ENCODE measurements at places on chromosomes 3 and 15.

DNA sequence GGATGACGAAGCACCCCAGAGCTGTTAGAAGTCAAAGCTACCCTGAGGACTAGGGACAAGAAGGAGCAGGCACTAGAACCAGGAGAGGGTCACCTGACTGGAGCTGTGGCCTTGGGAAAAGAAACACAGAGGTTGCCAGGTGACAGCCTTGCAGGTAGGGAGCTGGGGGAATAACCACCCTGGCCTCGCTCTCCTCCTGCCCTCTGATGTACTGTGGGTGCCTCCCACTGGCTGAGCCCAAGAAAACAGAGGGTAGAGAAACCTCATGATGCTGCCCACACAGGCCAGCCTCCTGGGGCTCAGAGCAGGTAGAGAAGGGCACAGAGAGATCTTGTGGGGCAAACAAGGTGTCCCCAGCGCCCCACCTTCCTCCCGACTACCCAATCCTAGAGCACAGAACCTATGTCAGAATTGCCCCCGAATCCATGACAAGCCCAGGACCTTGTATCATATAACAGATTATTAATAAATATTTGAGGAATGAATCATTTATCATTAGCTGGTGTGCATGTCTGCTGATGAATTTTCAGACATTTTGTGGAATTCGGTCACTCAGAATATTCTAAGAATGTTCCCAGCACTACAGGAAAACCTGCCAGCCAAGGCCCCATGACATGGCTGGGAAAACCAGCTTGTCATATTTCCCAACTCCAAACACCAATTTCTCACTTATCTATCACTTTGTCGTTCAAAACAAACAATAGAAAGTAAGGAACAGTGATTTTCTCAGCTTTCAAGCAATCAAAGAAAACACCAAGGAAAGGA lies 59.8 kb upstream of the MEX3B start:
- no peak for DNase-seq

- no peak for DNase-seq
These were observed 36.5 kb downstream of the ATP13A3 start for GRCh38 chr3:194450341-194450740.

DNA sequence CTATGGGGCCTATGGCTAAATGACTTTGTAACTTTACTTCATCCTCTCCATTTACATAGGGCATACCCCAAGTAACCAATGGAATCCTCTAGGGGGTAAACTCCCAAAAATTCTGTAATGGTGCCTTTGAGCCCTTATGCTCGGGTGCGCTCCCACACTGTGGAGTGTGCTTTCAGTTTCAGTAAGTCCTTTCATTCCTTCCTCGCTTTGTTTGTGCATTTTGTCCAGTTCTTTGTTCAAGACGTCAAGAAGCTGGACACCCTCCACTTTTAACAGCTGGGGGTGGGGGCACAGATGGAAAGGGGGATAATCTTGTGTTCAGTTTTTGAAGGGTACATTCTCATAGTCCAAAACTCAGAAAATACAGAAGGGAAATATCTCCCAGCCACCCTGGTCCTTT lies 84.4 kb upstream of the C2CD4B start:
- no peak for DNase-seq

DNA sequence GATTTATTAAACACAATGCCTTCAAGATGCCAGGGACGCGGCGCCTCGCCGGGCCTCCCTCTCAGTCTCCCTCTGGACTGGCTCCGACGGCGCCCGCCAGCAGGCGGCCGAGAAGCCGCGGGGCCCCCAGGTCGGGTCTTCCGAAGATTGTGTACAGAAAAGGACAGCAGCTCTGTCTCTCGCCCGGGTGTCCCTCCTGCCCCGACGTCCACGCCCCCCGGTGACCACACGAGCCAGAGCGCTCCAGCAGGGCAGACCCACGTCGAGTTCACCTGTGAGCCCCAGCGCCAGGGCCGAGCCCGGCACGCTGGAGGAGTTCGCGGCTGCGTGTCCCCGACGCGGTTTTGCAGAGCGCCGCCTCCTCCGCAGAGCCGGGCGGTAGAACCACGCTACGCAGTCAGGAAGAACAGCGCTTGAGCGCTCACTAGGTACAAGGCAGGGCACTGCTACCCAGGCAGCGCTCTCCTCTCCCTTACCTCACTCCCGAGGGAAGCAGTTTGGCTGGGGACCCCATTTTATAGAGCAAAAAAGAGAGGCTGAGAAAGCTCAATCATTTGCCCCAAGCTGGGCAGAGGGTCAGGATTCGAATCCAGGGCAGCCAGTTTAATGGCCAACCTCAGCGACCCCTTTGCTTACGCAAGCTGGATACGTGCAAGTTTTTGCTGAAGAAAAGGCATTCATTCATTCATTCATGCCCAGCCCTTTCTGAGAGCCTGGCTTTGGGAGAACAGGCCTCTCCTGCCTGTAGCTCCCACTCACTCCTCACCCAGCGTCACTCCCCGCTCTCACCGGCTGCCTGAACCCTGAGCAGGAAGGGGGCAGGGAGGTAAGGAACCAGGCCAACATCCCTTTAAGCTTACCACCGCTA lies 3.0 kb upstream of the TLE3 start:
- DNase-seq: peak; percentile 43

- DNase-seq: no peak
These were observed 151.4 kb downstream of the CHDH start for GRCh38 chr3:53694666-53695323.

DNA sequence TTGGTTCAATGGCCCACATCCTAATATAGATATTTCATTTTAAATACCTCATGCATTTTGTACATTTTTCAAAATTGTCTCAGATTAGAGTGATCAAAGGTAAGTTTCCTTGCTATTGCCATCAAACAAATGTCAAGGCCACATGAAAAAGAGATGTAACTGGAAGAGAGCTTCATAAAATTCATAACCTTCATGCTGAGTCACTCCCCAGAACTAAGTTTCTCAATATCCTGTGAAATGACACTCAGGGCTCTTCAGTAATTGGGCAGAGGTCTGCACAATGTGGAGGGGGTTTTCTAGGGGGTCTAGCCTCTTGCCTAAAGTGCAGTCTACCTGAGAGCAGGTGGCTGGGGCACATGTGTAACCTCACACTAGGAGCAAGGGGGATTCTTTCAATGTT lies 152.2 kb upstream of the SLC2A2 start:
- no peak for DNase-seq

GRCh38 chr3:70766301-70766700 lies 453.9 kb upstream of the MDFIC2 start:
- DNase-seq: no peak

DNA sequence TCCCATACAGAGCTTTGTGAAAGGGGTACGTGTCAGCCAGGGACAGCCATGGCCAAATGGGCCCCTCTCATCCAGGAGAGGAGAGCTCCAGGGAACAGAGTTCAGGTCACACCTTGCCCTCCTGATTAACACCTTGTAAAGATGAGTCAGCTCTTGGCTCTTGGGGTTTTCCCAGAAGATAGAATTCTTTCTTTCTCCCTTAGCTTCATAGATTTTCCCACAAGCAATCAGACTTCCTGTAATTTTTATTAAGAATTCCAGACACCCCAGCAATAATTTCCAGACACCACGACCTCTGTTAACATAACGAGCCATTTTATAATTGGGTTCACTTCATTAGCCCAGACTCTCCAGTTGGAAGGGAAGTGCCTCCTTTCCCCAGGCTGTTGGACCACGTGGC lies 86.4 kb downstream of the LRTM1 start:
- DNase-seq: no peak

- DNase-seq: no peak
These were observed 22.2 kb downstream of the EPHB3 start for GRCh38 chr3:184583578-184584451.

- no peak for DNase-seq
These were observed 41.5 kb upstream of the CFAP161 start for GRCh38 chr15:81092559-81092902.

DNA sequence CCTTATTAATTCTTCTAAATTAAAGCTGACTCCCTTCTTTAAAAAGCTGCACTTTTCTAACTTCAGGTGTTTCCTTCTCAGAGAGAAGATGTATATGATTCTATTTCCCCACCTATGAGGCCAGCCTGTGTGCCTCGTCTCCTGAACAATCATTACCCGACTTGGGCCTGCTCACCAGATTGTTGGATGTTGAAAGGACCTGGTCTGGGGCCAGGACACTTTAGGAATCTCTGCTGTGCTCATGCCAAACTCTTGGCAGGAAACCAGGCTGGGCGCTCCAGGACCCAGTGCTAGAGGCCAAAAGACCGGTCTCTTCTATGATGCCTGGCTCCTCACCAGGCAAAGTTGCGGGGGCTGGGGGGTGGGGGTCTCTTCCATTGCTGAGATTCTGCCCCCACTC lies 16.9 kb upstream of the LRRC31 start:
- no peak for DNase-seq

GRCh38 chr3:161508852-161509477 lies 12.4 kb downstream of the OTOL1 start:
- DNase-seq: no peak

- no peak for DNase-seq
These were observed 1.1 kb downstream of the EAF1 start for GRCh38 chr3:15428539-15428938.

GRCh38 chr3:111331912-111332311 lies 210.1 kb upstream of the CD96 start:
- no peak for DNase-seq

DNA sequence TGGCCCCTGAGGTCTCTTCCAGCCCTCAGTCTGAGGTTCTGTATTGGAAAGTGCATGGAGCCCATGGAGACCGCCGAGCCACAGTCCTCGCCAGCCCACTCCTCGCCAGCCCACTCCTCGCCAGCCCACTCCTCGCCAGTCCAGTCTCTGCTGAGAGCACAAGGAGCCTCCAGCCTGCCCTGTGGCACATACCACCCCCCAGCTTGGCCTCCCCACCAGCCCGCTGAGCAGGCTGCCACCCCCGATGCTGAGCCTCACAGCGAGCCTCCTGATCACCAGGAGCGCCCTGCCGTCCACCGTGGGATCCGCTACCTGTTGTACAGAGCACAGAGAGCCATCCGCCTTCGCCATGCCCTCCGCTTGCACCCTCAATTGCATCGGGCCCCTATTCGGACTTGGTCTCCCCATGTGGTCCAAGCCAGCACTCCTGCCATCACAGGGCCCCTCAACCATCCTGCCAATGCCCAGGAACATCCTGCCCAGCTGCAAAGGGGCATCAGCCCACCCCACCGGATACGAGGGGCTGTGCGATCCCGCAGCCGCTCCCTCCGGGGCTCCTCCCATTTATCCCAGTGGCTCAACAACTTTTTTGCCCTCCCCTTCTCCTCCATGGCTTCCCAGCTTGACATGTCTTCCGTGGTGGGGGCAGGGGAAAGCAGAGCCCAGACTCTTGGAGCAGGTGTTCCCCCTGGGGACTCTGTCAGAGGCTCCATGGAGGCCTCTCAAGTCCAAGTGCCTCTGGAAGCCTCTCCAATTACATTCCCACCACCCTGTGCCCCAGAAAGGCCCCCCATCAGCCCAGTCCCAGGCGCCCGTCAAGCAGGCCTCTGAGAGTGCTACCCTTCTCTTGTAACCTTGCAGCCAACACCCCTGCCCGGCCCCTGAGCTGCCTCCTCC lies 40.9 kb downstream of the PML start:
- no peak for DNase-seq

- no peak for DNase-seq
These were observed 104.9 kb upstream of the FLNB start for GRCh38 chr3:57903124-57903890.

GRCh38 chr3:78112291-78113010 lies 1072.6 kb downstream of the ROBO2 start:
- no peak for DNase-seq

GRCh38 chr3:141421639-141422319 lies 53.5 kb downstream of the ZBTB38 start:
- DNase-seq: no peak

- DNase-seq: peak; percentile 79
These were observed 2.9 kb downstream of the GNAT1 start for GRCh38 chr3:50194128-50194902.

DNA sequence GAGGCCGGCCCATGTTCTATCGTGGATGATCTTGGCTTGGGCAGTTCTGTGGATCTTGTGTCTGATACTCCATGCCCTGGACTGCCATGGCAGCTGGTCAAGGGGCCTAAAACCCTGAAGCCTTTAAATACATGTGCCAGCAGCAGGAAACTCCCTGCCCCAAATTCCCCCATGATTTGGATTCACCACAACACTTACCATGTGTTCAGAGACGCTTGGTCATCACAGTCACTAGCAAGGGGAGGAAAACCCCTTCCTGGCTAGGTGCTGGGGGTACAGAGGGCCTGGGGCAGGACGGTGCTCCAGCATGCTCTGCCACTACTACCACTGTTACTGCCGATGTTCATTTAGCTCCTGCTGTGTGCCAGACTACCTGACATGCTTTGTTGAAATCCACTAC lies 94.4 kb downstream of the DNAJB8 start:
- DNase-seq: no peak

GRCh38 chr15:77180757-77181156 lies 109.8 kb upstream of the TSPAN3 start:
- DNase-seq: no peak

DNA sequence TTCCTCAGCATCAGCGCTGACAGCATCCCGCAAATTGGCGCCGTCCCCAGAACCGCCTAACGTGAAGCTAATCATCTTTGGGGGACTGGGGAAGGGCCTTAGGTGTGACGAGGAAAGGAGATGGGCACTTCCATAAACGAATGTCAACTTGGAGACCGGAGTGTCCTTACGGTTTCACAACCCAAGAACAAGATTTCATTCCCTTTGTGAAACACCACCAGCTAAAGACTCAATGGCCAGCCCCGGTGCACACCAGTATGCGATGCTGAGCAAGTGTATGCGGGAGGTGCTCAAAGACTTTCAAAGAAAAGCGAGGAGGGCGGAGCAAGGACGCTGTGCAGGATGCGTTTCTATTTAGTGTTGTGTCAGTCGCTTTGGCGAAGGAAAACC lies 759 bp upstream of the TTBK2 start:
- DNase-seq: peak; percentile 1

DNA sequence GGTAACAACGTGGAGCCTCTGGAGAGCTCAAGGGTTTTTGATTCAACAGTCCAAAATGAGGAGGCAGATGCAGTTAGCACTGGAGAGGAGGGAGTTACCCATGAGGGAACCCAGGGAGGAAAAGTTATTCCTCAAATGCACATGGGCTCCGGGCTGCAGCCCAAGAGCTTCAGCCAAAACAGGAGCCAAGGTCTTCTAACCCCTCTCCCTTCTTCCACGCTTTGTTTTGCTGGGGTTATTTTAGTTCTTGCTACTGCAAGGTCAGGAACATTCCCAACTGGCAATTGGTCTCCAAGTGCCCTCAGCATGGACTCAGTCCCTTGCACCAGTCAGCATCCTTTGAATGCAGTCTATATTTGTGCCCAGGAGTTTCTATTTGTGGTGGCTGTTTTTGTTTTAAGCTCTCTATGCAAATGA lies 90.0 kb downstream of the TGFBR2 start:
- DNase-seq: no peak

DNA sequence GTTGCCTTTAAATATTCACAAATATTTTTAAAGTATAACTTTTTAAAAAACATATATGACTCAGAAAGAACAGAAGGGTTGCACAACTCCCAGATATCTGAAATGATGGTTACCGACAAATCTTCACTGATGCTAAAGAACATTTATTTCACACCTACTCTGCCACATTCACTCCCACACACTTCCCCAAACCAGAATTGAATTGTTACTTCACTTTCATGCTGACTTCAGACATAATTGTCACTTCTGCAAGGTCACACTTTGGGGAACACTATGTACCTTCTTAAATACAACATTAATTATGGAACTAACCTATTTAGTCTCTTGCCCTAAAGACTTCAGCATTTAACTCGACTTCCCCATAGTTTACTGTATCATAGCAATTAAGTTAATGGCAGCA lies 795.1 kb downstream of the FHIT start:
- no peak for DNase-seq

Measured in stimulated activated CD8-positive, alpha-beta memory T cell treated with anti-CD3 and anti-CD28 coated beads, Interleukin-2, amount 100 ng/mL, for 1 hour (primary cell).